Cardiac ventricle fibroblast (primary cell): ENCODE measurements at places on chromosomes 13 and 19. TPM values are rescaled to one million over a fixed set of nuclear protein-coding genes. Genes with fewer than 3 reads are reported as not detected.

Gene CARM1
- total RNA-seq: 35.6 and 38.9 TPM in 2 replicates

Gene ERICH6B
- total RNA-seq: not detected in 2 replicates

Gene ACP5
- total RNA-seq: not detected in 2 replicates

Gene ATP8A2
- not detected in 2 replicates for total RNA-seq

Gene ZNF583
- 4.2 and 7.7 TPM in 2 replicates for total RNA-seq

Gene C19orf81
- not detected in 2 replicates for total RNA-seq

Gene RFPL4AL1
- not detected in 2 replicates for total RNA-seq

Gene CD22
- total RNA-seq: 2.2 and 4.4 TPM in 2 replicates
